ENCODE measurements at places on chromosomes 4 and X. TPM values are rescaled to one million over a fixed set of nuclear protein-coding genes. Genes with fewer than 3 reads are reported as not detected.

DNA sequence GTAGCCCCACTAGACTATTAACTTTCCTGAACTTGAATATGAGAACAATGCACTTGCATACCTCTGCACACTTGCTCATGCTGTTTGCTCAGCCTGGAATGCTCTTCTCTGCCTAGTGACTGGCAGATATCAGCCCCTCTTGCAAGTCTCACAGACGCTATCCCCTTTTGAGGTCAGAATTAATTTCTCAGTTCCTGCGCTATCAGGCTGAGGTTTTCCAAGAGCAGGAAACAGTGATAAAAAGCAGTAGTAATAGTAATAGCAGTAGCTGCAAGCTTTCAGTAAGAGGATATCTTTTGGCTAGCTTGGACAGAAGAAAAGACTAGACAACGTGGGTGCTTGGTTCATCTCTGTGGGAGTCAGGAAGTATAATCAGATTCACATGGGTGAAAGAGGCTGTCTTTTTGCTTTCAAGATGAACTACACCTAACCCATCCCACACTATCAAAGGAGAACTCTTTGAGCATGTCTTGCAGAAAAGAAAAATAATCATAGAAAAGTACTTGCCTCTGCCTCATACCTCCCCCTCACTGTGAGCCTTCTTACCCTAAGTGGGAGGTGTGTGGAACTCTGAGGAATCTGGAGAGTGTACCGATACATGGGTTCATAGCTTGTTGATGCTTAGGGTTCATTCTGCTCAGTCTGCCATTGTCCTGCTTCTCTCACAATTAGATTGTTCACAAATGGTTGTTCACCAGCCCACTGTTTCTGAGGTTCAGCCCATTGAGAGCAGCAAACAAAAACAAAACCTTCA, 11.3 kb upstream of the DRP2 start:
- no peak for DNase-seq

Gene NHSL2
- 20.2 TPM for total RNA-seq

Gene RENBP
- total RNA-seq = 33.0 TPM

- no peak for DNase-seq
Measured at GRCh38 chr4:153514688-153515426, 48.7 kb downstream of the TMEM131L start.

GRCh38 chr4:183157215-183157614, 58.2 kb downstream of the WWC2 start:
- DNase-seq = no peak

GRCh38 chrX:70479922-70480659, 35.5 kb downstream of the DLG3 start:
- DNase-seq = no peak

DNA sequence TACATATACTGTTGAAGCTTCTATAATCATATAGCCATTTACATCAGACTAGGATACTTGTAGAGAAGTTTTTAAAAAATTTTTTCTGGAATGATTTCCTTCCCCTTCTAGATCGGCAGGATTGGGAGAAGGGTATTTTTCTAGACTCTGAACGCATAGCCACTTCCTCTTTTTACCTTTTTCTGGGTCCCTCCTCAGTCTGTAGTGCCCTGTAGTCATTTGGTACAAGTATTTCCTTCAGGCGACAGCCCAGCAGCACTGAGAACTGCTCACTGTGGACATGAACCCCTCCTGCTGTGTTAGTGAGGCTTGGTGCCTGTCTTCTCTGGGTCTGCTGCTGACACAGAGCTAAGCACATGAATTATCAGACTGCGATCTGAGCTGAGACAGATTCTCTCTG, 255.4 kb downstream of the ARHGAP10 start:
- DNase-seq = no peak

Gene P2RY4
- total RNA-seq = 0.79 TPM

- DNase-seq = no peak
Measured at GRCh38 chr4:133799717-133800315, 401.8 kb downstream of the PABPC4L start.

- DNase-seq = no peak
Measured at GRCh38 chr4:182825003-182825402, 92.2 kb downstream of the DCTD start.

DNA sequence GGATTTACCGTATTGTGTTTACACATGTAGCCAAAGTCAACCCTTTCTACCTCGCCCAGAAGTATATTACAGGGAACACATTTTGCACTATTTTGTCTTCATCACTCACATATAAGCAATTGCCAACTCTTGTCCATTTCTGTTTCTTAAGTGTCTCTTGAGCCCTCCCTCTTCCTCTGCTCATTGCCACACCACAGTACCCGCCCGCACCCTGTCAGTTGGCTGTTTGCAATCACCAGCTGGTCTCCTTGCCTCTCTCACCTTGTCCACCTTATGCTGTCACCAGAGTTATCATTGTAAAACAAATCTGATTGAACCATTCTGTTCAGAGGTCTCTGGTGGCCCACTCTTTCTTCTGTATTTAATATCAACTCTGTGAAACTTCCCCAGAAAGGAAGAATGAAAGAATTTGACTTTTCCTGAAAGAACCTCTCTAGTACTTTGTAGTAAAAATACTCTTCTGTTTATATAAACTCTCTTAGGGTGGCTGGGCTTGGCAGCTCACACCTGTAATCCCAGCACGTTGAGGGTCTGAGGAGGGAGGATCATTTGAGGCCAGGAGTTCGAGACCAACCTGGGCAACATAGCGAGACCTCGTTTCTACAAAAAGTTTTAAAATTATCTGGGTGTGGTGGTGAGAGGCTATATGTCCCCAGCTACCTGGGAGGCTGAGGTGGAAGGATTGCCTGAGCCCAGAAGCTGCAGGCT, 50.2 kb downstream of the ING2 start:
- DNase-seq = no peak

DNA sequence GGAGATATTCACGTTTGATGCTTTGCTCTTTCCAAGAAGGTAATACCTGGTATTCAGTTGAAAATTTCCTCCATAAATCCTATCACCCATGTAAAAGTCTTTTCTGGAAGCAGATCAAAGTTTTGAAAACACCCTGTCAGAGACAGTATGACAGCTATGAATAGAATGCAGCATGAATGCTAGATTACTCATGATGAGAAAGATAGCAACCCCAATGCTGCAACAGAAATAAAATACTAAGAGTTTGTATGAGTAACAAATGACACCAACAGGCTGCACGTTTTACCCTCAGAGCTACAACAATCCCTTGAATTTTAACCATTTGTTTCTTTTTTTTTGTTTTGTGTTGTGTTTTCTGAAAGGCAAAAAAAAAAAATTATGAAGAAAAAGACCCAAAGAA, 108.6 kb downstream of the ARHGAP6 start:
- no peak for DNase-seq

GRCh38 chr4:69787879-69788278, 27.5 kb upstream of the SULT1B1 start:
- no peak for DNase-seq

All from omental fat pad (tissue), 4 donors.